ENCODE measurements at places on chromosomes 11 and 22. TPM values are rescaled to one million over a fixed set of nuclear protein-coding genes. Genes with fewer than 3 reads are reported as not detected.

DNA sequence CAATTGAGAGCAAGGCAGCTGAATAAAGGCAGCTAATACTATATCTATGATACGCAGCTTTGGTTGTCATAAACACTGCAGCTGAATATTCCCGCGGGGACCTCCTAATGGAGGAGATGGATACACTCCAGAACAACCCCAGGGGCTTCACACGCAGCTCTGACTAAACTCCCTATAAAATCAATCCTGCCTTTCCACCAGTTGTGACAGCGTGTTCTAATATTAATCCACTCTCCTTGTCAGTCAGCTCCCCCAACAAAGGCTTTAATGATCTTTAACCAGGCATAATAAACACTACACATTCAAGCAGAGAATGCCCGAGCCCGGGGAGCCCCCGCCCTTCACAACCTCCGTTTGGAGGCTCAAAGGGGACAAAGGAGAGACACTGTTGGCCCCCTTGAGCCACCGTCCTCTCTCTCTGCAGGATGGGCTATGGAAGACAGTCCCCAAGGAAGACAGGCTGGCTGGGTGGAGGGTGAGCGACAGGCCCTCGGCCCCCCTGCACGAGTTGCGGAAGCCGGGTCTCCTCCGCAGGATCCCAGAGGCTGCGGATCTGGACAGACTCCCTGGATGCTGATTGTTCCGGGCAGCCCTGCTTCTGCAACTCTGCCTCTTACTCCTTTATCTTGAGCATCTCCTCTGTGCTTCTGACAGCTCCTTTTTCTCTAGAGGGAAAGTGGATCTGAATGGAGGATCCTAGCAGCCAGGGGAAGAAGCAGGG is 565.2 kb downstream of the BUD13 start:
- no peaks in the 10 kb centered on the region for H3K36me3 ChIP-seq
- no peak for DNase-seq
- no peak overlapping the region for H3K27ac ChIP-seq
- H3K27me3 ChIP-seq, result no peaks in the 10 kb centered on the region

DNA sequence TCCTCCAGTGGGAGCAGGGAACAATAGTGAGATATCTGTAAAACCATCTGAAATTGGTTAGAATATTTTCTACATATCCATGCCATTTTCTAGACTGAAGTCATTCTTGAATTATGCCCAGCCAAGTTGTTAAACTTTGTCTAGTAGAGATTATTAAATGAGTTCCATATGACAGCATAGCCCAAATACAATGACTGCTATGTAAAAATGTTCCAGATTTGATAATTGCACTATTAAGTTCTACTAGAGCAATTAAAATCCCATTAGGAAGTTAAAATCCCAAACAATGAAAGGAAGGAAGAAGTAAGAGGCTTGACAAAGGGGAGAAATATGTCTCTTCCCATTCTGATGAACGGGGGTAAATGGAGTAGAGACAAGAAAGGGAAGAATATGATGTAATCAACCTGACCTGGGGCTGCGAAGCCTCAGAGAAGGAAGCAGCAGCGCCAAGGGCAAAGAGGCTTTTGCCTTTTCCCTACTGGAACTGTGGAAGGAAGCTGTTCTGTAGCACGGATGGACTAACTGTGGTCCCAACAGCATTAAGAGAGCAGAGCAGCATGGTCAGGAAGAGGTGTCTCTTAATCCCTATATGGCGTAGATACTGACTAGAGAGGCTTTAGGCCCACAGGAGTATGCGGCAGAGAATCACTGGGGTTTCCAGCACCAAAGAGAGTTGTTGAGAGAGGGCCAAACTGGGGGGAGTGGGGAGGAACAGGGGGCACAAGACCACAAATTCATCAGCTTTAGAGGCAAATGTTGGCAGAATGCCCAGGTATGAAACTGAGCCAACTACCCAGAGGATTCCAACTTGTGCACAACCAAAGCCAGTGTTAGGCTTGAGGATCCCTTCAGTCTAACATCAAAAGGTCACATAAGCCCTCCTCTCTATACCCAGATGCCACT is 26.7 kb downstream of the RRP8 start:
- DNase-seq, result no peak
- no peaks in the 10 kb centered on the region for H3K27me3 ChIP-seq
- no peak overlapping the region for H3K4me3 ChIP-seq
- peaks cover 7% of the 10 kb centered on the region for H3K4me1 ChIP-seq
- H3K27ac ChIP-seq, result no peak overlapping the region
- H3K36me3 ChIP-seq, result peaks cover 5% of the 10 kb centered on the region

DNA sequence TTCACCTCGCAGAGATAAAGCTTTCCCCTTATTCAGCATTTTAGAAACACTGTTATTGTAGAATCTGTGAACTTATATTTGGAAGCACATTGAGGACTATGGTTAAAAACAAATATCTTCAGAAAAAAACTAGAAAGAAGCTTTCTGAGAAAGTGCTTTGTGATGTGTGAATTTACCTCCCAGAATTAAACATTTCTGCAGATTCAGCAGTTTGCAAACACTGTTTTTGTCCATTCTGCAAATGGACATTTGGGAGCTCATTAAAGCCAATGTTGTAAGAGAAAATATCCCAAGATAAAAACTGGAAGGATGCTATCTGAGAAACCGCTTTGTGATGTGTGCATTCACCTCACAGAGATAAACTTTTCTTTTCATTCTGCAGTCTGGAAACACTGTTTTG is 272.7 kb downstream of the OR4A5 start:
- H3K27ac ChIP-seq, result no peak overlapping the region
- no peaks in the 10 kb centered on the region for H3K36me3 ChIP-seq
- H3K4me1 ChIP-seq, result no peaks in the 10 kb centered on the region
- no peak overlapping the region for H3K4me3 ChIP-seq

DNA sequence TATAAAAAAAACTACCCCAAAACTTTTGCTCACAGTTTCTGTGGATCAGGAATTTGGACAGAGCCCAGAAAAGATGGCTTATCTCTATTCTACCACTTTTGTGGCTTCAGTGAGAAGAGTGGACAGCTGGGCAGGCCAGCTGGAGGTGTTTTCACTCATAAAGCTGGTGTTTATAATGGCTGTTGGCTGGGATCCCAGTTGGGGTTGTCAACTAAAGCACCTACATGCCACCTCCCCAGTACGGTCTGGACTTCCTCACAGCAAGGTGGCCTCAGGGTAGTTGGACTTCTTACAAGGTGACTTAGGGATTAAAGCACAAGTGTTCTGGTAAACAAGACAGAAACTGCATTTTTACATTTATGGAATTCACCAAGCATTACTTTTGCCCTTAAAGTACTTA is 171.0 kb downstream of the NELL1 start:
- H3K36me3 ChIP-seq, result no peaks in the 10 kb centered on the region
- DNase-seq, result no peak
- H3K4me3 ChIP-seq, result no peak overlapping the region
- no peaks in the 10 kb centered on the region for H3K4me1 ChIP-seq
- H3K27me3 ChIP-seq, result no peaks in the 10 kb centered on the region

DNA sequence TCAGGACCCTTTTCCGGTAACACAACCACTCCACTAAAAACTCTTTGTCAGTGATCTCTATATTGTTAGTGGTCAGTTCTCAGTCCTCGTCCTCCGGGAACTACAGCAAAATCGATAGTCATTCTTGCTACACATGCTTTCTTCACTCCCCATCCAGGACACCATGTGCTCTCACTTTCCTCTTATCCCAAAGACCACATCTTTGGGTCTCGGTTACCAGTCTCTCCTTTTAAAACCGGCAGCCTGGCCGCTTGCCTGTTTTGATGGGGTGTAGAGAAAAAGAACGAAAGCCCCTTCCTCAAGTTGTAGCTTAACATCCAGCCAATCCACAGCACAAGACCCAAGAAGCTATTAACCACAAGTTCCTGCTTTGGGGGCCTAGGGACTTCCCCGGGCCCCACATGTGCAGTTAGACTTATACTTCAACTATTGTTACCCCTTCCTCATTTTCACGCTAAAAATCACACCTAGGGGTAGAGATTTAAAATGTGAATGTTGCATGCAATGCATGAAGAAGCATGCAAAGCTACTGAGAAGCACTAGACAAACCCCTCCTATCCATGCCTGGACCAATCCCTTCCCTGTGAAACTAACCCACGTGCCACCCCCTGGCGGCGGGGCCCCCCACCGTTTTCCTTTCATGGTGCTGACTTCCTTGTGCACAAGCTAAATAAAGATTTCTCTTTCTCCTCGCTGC is 1.5 kb upstream of the TOLLIP start:
- peak; percentile 30 for DNase-seq
- peaks cover 32% of the 10 kb centered on the region for H3K4me1 ChIP-seq
- peaks cover 9% of the 10 kb centered on the region for H3K36me3 ChIP-seq
- peak overlapping the region; percentile 73 for H3K4me3 ChIP-seq
- peaks cover 19% of the 10 kb centered on the region for H3K27me3 ChIP-seq
- H3K27ac ChIP-seq, result peak overlapping the region; percentile 93

DNA sequence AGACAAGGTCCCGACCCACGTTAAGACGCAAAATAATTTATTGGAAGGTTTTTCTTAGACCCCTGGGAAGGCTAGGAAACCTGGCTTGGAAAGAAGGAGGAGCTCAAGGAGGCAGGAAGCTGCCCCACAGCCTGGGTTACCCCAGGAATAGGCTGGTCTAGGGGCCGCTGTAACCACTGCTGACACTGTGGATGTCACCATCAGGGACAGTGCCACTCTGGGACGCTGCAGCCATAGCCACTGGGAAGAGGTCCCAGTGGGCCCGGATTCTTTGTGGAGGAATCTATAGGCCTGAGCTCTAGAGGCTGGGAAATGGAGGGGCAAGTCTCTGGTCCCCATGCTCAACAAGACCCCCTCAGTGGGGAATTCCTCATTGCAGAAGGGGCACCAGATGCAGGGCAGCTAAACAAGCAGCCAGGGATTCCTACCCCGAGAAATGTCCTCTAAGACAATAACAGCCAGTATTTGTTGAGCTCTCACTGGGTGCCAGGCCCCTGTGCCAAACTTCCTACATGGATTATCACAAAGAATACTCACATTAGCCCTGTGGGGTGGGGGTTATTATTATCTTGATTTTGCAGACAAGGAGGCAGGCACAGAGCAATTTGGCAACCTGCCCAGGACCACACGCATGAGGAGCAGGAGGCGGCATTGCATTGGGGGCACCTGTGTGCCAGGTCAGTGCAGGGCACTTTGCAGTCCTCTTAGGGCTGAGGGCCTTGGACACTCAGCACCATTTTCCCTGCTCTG is 19.5 kb upstream of the CHKA start:
- peaks cover 14% of the 10 kb centered on the region for H3K4me1 ChIP-seq
- H3K4me3 ChIP-seq, result no peak overlapping the region
- peaks cover 10% of the 10 kb centered on the region for H3K27me3 ChIP-seq
- no peak overlapping the region for H3K27ac ChIP-seq
- H3K36me3 ChIP-seq, result peaks cover 2% of the 10 kb centered on the region

- H3K4me3 ChIP-seq, result peak overlapping the region; percentile 45
- peaks cover 51% of the 10 kb centered on the region for H3K4me1 ChIP-seq
- peak; percentile 38 for DNase-seq
- H3K27me3 ChIP-seq, result peaks cover 20% of the 10 kb centered on the region
- no peaks in the 10 kb centered on the region for H3K36me3 ChIP-seq
These were observed 2.2 kb downstream of the RFPL2 start for GRCh38 chr22:32202539-32203180.

- H3K27me3 ChIP-seq, result no peaks in the 10 kb centered on the region
- DNase-seq, result no peak
- no peaks in the 10 kb centered on the region for H3K4me1 ChIP-seq
These were observed 76.3 kb upstream of the CNTN5 start for GRCh38 chr11:98944461-98944860.

- no peaks in the 10 kb centered on the region for H3K36me3 ChIP-seq
- H3K27ac ChIP-seq, result no peak overlapping the region
- DNase-seq, result no peak
- peaks cover 24% of the 10 kb centered on the region for H3K27me3 ChIP-seq
- H3K4me3 ChIP-seq, result no peak overlapping the region
These were observed 836 bp downstream of the SLC16A8 start for GRCh38 chr22:38082986-38083710.

GRCh38 chr22:25780673-25781072 is 38.7 kb downstream of the MYO18B start:
- no peak overlapping the region for H3K27ac ChIP-seq
- no peaks in the 10 kb centered on the region for H3K27me3 ChIP-seq
- peaks cover under 1% of the 10 kb centered on the region for H3K4me1 ChIP-seq
- DNase-seq, result no peak
- H3K36me3 ChIP-seq, result no peaks in the 10 kb centered on the region
- no peak overlapping the region for H3K4me3 ChIP-seq

- no peak overlapping the region for H3K27ac ChIP-seq
- H3K4me1 ChIP-seq, result no peaks in the 10 kb centered on the region
These were observed 37.1 kb upstream of the PARVG start for GRCh38 chr22:44143579-44143978.

DNA sequence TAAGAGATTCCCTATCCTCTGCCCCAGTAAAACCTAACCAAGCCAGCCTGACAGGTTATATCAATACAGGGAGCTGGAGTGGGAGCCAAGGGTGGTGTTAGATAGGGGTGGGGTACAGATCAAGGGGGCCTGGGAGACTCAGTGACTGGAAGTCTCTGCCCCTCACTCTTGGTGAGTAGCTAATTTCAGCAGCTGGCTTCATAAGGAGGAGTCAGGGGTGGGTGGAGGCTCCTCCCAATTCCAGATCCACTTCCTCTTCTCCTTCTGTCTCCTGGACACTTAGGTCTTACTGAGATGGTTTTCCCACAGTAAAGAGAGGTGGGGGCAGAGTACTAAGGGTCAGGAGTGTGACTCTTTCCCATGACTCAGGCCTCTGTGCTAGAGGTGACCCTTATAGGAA is 1.1 kb upstream of the VSIG2 start:
- H3K4me3 ChIP-seq, result no peak overlapping the region
- H3K27me3 ChIP-seq, result peaks cover 19% of the 10 kb centered on the region
- no peak overlapping the region for H3K27ac ChIP-seq
- peaks cover 27% of the 10 kb centered on the region for H3K4me1 ChIP-seq

DNA sequence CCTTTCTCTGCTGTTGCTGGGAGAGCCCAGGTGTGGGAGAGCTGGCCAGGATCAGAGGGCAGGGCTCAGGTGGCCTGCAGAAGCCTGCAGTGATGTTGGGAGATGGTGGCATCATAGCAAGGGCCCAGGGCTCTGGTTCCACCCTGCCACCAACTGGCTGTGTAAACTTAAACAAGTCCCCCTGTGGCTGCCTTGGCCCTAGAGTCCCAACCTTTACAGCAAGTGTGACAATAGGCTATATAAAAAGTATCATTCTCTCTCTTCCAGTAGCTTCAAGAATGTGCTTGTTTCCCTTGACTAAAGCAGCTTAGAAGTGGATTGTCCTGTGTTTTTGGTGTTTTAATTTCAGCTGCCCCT is 201.8 kb upstream of the E2F8 start:
- H3K27ac ChIP-seq, result no peak overlapping the region
- peaks cover 12% of the 10 kb centered on the region for H3K27me3 ChIP-seq
- no peak for DNase-seq
- H3K4me1 ChIP-seq, result peaks cover 4% of the 10 kb centered on the region

GRCh38 chr11:121895919-121896318 is 220.1 kb downstream of the BLID start:
- no peak for DNase-seq
- no peak overlapping the region for H3K4me3 ChIP-seq
- H3K36me3 ChIP-seq, result no peaks in the 10 kb centered on the region
- no peaks in the 10 kb centered on the region for H3K4me1 ChIP-seq
- H3K27ac ChIP-seq, result no peak overlapping the region

- H3K27ac ChIP-seq, result no peak overlapping the region
- H3K4me1 ChIP-seq, result no peaks in the 10 kb centered on the region
- no peak for DNase-seq
- H3K4me3 ChIP-seq, result no peak overlapping the region
- no peaks in the 10 kb centered on the region for H3K27me3 ChIP-seq
These were observed 198.7 kb upstream of the LUZP2 start for GRCh38 chr11:24298146-24298545.

- no peaks in the 10 kb centered on the region for H3K4me1 ChIP-seq
- no peaks in the 10 kb centered on the region for H3K36me3 ChIP-seq
- no peak for DNase-seq
- H3K4me3 ChIP-seq, result no peak overlapping the region
- H3K27me3 ChIP-seq, result no peaks in the 10 kb centered on the region
These were observed 34.5 kb downstream of the C11orf65 start for GRCh38 chr11:108432783-108433182.

The OR52R1 gene
- not detected for total RNA-seq

The UFD1 gene
- total RNA-seq, result 114 TPM

The ACR gene
- not detected for total RNA-seq

The PAMR1 gene
- total RNA-seq, result not detected

The PTPRJ gene
- 75.2 TPM for total RNA-seq
